ENCODE measurements at places on chromosomes 4 and X.
A peak's percentile ranks its signal among the peaks of the same experiment; 100 is the strongest.

- no peak for DNase-seq
These were observed 17.1 kb downstream of the GAB1 start for GRCh38 chr4:143353797-143354196.

GRCh38 chrX:2967584-2967983 lies 38.4 kb upstream of the ARSD start:
- DNase-seq, result no peak

GRCh38 chrX:1658071-1658491 lies 43.2 kb downstream of the ASMT start:
- no peak for DNase-seq

DNA sequence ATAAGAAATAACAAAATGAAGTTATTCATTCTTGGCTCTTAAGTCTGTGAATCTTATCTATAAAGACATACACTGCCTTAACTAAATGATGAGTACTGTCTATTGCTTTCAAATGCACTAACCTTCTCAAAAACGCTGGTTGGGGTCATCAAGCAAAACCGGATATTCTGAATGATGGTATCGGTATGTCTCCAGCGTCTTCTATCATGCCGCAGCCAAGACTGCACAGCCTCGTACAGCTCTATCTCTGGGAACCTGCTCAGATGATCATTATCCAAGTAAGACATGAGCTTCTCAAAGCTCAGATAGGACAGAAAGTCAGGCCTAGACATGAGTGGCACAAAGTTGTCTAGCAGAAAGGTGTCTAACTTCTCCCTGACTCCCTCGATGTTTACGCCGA lies 21.1 kb downstream of the KLHL15 start:
- DNase-seq, result no peak

- DNase-seq, result no peak
These were observed 48.0 kb downstream of the USP46 start for GRCh38 chr4:52611030-52611555.

GRCh38 chr4:22473268-22473667 lies 42.6 kb downstream of the ADGRA3 start:
- no peak for DNase-seq

GRCh38 chr4:127896069-127896468 lies 15.4 kb downstream of the PLK4 start:
- no peak for DNase-seq

GRCh38 chr4:114890773-114891172 lies 222.6 kb downstream of the NDST4 start:
- no peak for DNase-seq

GRCh38 chr4:94621491-94622080 lies 136.2 kb upstream of the BMPR1B start:
- DNase-seq, result no peak

GRCh38 chr4:6815029-6815836 lies 32.7 kb downstream of the KIAA0232 start:
- no peak for DNase-seq

DNA sequence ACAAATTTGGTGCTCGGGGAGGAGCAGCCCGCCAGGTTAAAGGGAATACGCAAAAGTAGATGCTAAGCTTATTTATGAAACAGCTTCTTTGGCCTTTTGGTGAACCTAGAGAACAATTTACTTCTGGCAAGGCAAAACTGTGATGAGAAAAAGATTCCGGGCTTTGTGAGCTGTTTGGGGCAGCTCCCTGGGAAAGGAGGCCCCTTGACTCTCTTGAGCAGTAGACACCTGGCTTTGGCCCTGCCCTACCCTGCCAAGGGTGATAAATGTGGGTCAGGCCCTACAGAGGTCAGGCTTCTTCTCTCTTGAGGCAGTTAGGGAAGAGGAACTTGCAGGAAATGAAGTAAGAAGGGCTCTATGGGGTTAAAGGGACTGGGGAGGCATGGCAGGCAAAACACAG lies 509.6 kb downstream of the MID1IP1 start:
- no peak for DNase-seq

- no peak for DNase-seq
These were observed 70.9 kb downstream of the INTS12 start for GRCh38 chr4:105637408-105638176.

DNA sequence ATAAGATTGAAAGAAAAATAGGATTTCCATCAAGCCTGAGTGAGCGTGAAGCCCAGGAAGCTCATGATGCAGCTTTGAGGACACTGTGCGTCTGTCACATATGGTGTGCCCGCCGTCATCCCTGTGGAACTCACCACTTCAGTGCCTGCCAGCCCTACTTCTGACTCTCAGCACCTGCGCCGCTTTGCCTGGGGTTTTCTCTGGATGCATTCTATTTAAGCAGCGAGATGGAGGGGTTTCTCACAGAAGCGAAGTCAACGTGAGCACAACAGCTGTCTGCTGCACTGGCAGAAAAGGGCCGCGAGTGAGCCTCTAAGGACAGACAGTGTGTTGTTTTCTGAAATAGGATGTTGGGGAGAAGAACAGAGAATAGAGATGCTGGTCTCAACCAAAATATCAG lies 6.2 kb upstream of the TMEM128 start:
- peak; percentile 46 for DNase-seq

DNA sequence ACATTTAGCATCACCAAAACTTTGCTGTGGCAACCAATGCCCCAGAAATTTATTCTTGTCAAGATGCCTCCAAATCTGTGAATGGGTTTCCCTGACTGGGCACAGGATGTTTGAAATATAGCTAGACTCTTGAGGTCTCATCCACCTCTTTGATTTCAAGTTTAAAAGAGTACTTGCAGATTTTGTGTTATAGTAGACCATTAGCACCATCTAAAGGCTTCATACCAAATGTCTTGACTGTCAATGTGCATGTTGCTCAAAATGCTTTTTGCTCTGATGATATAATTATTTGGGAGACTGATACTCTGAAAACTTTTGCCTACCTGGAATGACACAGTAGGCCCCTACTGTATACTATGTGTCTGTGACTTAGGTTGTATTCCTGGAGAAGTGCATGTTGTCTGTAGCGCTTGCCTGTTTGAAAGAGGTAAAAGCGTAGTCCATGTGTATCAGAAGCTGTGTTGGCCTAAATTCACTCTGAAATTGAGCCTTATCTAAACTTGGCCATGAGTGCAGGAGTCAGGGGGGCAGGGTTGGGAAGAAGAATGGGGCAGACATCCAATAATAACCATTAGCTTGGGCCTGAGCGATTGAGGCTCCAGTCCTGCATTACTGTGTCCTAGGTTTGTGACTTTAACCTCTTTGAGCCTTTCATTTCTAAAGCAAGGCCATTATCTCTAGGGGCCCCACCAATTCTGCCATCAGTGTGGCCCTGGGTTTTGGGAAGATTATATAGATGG lies 33.8 kb downstream of the NDP start:
- DNase-seq, result no peak

GRCh38 chr4:1192091-1192492 lies 19.7 kb upstream of the SPON2 start:
- DNase-seq, result peak; percentile 61

GRCh38 chr4:26931451-26931850 lies 70.8 kb downstream of the STIM2 start:
- no peak for DNase-seq

GRCh38 chr4:26308568-26308967 lies 12.2 kb upstream of the RBPJ start:
- DNase-seq, result no peak

DNA sequence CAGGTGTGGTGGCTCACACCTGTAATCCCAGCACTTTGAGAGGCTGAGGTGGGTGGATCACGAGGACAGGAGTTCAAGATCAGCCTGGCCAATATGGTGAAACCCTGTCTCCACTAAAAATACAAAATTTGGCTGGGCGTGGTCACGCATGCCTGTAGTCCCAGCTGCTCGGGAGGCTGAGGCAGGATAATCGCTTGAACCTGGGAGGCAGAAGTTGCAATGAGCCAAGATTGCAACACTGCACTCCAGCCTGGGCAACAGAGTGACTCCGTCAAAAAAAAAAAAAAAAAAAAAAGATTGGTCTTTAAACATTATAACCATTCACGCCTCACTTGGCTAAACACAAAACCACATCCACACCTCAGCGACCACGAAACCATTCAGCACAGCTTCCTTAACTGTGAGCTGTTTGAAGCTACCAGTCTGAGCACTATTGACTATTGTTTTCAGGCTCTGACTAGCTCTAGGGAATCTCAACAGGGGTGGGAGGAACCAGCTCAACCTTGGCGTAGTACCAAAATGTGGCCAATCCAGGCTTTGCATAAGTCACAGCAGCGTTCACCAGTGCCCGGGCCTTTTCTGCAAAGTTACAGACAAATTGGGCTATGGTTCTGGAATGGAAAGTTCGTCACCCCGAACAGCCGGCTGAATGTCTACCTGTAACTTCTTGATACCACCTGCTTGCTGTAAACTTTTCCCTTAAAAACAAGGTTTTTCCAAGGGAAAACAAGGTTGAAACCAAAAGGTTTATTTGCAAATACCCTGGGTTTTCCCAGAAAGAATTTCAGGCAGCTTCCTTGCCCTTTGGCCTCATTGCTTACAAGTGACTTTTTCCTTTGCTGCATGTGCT lies 73.6 kb upstream of the DHX15 start:
- no peak for DNase-seq

DNA sequence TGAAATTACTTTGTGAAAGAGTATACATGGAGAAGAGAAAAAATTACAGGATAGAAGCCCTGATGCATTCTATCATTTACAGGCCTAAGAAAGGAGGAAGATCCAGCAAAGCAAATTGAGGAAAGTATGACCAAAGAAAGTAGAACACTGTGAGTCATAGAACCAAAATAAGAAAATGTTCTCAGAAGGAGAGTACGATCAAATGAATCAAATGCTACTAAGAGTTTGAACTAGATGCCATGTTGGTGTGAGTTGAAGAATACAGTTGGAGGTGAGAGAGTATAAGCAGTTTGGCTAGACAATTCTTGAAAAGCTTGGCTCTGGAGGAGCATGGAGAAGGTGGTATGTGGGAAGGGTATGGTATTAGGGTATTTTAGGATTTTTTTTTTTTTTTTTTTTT lies 161.8 kb downstream of the RPA4 start:
- no peak for DNase-seq

- DNase-seq, result no peak
These were observed 30.1 kb upstream of the SCOC start for GRCh38 chr4:140343303-140343702.

- no peak for DNase-seq
These were observed 706.6 kb upstream of the EPHA5 start for GRCh38 chr4:66376921-66377320.

GRCh38 chr4:187017147-187017546 lies 293.5 kb upstream of the FAT1 start:
- no peak for DNase-seq

DNA sequence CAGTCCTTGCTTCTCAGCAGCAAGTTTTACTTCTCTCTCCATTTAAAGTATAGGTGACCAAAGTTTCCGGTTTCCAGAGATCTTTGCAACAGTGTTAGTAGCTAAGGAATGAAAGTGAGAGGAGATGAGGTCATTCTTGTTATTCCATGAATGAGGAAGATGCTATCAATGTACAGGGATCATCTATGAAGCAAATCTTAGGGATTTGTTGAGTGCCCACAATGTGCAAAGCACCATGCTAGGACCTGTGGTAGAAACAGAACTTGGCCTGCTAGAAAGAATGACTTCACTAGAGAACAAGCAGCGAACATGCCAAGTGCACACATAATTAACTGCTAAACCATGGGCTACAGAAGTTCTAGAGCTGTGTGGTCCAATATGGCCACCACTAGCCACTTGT lies 112.5 kb downstream of the MID1 start:
- DNase-seq, result no peak

- DNase-seq, result no peak
These were observed 104.7 kb upstream of the KLHL13 start for GRCh38 chrX:118221270-118221669.

GRCh38 chr4:69322055-69322454 lies 41.8 kb downstream of the UGT2B28 start:
- no peak for DNase-seq

GRCh38 chr4:7680106-7680505 lies 245.4 kb upstream of the PSAPL1 start:
- no peak for DNase-seq

- DNase-seq, result no peak
These were observed 63.2 kb downstream of the SPIN3 start for GRCh38 chrX:56932106-56932505.

DNA sequence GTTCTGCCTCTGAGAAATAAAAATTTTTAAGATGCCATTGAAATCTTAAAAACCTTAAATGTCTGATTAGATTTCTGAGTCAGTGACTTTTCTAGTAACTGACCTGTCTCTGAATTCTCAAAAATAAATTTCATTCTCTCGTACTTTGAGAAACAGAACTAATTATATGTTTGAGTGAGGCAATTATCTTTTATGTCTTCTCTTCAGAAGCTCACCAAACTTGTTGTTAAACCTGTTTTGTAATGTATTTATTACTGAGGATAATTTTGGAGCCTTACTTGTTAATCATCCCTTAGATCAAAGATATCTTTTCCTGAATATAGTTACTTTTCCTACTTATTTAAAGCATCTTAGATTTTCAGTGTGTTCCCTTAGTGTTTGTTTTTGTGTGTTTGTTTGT lies 64.5 kb upstream of the MMAA start:
- DNase-seq, result no peak

DNA sequence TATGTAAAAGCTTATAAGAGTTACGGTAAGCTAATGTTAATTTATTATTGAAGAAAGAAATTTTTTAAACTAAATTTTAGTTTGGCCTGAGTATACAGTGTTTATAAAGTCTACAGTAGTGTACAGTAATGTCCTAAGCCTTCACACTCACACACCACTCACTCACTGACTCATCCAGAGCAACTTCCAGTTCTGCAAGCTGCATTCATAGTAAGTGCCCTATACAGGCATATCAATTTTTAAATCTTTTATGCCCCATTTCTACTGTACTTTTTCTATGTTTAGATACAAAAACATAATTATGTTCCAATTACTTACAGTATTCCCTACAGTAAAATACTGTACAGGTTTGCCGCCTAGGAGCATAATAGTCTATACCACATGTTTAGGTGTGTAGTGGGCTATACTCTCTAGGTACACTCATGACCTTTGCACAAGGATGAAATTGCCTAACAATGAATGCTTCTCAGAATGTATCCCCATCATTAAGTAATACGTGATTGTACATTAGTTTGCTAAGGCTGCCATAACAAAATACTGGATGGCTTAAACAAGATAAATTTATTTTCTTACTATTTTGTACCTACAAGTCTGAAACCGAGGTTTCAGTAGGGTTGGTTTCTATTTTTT lies 333.8 kb upstream of the PCDH7 start:
- no peak for DNase-seq

DNA sequence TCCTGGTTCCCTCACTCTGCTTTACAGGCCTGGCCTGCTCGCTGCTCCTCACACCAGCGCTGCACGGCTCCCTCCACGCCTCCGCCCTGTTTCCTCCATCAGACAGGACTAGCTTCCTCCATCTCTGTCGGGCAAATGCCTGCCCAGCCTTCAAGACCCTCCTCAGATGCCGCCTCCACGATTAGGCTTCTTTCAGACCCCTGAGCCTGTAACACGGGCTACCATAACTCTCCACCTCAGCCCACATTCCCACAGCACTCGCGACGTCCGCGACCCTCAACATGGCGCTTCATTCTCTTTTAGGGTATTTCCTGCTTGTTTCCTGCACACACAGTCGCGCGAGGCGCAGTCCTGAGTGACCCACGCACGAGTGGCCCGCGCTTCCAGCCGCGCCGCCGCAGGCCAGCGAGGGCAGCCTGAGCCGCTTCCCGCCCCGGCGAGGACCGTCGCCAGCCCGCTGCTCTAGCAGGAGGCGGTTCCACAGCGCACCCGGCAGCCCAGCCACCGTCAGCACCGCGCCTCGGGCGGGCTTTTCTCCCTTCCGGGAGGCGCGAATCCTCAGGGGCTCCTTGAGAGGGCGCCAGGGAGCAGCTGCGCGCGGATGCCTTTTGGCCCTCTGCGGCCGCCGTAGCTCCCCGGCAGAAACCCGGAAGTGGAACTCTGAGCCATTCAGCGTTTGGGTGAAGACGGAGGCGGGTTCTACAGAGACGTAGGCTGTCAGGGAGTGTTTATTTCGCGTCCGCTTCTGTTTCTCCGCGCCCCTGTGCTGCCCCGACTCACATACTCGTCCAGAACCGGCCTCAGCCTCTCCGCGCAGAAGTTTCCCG lies at the start of gene FRG1:
Gene FRG1 (plus strand): TSS at position 695 of the 827 bp plus-strand sequence. CDS start 138 bp downstream, outside the sequence.
- DNase-seq, result no peak
